ENCODE measurements at places on chromosomes 2 and 18.

DNA sequence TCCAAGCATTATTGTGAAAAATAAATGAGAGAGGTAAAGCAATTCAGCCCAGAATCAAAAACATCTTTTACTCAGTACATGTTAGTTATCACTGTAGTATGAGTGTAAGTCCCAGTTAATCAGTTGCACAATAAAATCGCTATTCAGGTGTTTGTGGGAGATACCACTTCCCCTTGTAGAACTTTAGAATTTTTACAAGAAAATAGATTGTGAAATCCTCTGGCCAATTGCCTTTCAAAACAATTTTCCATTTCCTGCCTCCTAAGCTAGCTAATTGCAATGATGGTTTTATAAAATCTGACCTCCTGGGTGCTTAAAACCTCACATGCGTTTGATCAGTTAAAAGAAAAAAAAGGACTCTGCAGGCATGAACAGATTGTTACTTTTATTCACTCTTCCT, 332.5 kb downstream of the PID1 start:
- peak; percentile 67 for DNase-seq

GRCh38 chr2:105853354-105854088, 108.8 kb downstream of the NCK2 start:
- DNase-seq = no peak

GRCh38 chr2:8680822-8681760, 765 bp upstream of the ID2 start:
- DNase-seq = peak; percentile 70

- no peak for DNase-seq
Observed at GRCh38 chr2:16430846-16431245, 234.8 kb downstream of the CYRIA start.

- peak; percentile 80 for DNase-seq
Observed at GRCh38 chr18:62450546-62451410, 72.0 kb upstream of the ZCCHC2 start.

GRCh38 chr2:182634386-182634785, 81.7 kb upstream of the DNAJC10 start:
- DNase-seq = no peak

DNA sequence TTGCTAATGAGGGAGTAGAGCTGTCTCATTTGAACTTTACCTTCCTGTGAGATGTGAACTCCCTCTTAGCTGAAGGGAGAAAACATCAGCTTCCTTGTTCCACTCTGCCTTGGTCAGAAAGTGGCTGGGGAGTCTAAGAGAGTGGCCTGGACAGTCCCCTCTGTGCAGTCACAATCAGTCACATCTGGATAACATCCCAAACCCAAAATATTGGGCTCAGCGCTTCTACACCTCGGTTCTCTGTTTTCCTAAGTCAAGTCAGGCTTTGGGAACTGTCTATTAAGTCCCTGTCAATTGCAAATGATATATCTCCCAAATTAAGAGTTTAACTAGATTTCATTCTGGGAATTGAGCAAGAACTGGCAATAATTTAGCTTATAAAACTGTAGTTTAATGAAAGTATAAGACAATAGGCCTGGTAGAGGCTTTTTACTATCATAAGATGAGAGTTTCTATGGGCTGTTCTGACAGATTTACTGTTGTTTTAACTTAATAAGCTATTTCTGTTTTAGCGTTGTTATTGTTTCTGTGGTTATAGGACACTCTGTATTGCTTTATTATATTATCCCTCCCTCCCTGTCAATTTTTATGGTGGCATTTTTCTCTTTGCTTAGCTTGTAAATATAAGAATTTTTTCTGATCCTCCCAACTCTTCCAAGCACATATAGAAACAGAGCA, 135.1 kb upstream of the LHCGR start:
- DNase-seq = no peak

- no peak for DNase-seq
Observed at GRCh38 chr2:85265304-85265703, 62.5 kb downstream of the TGOLN2 start.

- DNase-seq = no peak
Observed at GRCh38 chr2:218005486-218005885, 2.7 kb upstream of the TNS1 start.

DNA sequence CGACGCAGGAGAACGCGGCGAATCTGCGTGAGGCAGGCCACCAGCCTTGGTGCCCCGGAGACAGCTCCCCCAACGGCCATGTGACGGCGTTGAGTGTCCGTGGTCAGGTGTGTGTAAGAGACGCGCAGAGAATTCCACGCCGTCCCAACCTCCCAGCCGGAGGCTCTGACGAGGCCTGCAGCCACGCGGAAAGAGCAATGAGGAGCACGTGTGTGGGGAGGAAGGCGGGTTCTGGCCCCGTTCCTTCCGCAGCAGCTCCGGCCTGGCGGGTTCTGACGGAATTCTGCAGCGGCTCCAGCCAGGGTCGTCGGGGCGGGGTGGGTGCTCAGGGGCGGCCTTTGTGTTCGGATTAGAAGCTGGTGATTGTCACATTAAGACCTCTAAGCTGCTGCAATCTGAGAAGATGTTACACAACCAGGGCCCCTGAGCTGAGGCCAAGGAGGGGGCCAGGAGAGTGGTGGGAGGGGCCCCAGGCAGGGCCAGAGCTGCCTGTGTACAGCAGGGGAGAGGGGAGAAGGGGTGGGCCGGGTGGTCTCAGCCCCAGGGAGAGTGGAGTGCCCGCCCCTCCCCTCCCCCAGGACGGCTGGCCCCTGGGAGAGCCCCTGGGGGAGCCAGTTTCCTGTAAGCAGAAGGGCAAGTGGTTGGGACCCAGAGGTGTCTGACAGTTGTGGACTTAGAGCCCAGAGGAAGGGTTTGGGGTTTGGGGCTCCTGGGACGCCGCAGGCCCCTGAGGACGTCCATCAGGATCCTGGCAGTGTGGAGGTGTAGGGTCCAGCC, 5.1 kb upstream of the GAL3ST2 start:
- DNase-seq = peak; percentile 72

DNA sequence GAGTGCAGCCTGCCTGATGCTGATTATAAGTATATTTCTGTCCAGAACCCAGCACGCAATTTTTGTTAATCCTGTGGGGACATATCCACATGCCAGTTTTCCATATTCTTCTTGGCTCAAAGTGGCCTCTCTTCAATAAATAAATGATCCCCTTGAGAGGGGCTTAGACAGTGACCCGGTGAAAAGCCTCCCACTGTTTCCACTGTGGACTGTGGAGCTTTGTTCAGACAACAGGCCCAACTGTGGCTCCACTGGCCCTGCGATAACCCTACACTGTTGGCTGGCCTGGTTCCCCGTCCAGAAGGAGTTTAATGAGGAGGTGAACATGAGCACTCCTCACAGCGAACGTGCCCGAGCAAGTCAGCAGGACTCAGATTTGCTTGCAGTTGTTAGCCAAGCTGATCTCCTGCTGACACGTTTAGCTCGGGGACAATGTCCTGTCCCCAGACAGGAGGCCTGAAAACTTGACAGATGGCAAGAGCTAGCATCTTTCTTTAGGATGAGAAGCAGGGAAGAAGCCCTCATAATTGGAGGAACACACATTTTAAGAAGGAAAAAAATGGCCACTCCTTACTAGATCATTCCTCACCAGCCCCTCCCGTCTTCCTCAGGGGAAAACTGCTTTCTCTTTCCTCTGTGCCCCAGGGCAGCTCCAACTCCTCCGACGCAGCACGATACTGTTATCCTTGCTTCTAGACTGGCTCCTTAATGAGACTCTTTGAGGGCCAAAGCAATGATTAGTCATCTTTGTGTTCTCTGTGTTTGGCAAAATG, 20.0 kb upstream of the MTCL1 start:
- DNase-seq = peak; percentile 41

DNA sequence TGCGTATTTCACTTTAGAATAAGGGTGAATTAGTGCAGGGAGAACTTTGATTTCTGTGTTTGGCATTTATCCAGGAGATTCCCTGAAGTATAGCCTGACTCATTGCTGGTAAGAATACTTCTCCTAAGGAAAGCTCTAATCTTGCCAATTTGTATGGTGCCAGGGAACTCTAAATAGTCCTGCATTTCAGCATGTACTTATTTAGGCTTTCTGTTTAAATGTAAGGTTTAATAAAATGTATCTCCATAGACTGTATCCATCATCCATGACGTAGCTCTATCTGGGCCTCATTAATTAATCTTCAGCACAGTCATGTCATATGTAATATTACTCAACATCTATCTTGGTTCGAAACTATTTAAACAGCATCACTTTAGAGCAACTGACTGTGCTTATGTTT, 127.7 kb downstream of the DOK6 start:
- peak; percentile 25 for DNase-seq

DNA sequence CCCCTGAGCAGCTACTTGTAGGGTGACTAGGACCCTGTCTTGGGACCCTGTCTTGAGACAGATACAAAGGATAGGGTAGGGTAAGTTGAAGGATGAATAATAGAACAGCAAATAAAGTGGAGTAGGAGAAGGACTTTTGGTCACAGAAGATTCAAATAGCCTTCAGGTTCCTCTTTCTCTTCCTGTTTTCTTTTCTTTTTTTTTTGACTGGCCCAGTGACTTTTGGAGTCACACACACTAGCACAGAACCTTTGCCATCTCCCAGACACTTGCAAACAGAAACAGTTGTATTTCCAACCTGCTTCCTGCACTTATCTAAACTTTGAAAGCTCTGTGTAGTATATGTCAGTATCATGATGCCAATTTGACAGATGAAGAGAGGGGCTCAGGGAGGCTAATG, 108.2 kb downstream of the TDRD15 start:
- no peak for DNase-seq

Data from foreskin fibroblast (primary cell).